ENCODE measurements at places on chromosomes 7 and 10.

GRCh38 chr10:95467162-95467599 lies 94.0 kb downstream of the SORBS1 start:
- DNase-seq, result no peak

GRCh38 chr10:101010329-101010728 lies 10.7 kb downstream of the LZTS2 start:
- no peak for DNase-seq

GRCh38 chr7:94654783-94655125 lies 1.2 kb downstream of the SGCE start:
- DNase-seq, result no peak

- no peak for DNase-seq
Observed at GRCh38 chr10:103581499-103581898, 88.0 kb downstream of the NEURL1 start.

DNA sequence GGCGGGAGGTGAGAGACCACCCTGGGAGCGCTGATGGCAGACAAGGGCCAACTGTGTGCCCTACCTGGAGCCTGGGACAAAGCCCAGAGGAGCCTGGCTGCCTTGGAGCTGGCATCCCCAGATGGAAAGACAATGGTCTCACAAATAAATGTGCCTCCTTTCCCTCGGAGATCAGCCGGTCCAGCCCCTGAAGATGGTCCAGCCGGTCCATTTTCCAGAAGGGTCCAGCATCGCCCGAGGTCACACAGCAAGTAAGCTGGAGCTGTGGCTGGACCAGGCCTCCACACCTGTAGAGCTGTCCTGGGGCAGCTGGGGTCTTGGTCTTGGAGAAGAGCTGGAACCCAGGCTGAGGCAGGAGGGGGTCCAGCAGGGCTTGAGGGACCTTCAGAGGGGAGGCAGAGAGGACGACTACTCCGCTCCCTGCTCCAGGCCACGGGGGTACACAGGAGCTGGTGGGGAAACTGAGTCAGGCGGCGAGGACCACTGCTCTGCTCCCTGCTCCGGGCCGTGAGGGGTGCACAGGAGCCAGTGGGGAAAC lies 3.6 kb downstream of the ELFN1 start:
- DNase-seq, result no peak

DNA sequence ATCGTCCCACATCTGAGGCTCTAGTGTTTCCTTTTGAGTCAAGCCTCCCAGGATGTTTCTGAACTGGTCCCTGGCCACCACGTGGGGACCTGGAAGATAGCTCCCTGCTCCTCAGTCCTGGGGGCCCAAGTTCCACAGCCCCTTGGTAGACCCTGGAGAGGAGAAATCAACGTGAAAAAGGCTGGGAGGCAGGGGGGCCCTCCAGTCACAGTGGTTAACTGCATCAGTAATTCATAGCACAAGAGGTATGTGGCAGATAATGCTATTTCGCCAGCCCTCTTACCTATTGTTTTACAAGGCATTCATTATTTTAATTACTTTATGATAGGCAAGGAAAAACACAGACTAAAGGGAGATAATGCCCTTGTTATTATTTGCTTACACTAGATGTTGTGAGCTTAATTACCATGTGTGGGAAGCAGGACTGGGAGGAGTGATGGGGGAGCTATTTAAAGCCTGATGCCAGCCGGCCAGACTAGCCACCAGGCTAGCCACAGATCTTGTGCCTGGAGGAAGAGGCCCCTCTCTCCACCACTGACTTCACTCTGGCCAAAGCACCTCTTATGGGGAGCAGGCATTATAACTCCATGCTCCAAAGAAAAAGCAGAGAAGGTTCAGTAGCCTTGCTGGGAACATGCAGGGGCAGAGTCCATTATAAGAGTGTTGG lies 230.7 kb downstream of the KCNMA1 start:
- DNase-seq, result no peak

DNA sequence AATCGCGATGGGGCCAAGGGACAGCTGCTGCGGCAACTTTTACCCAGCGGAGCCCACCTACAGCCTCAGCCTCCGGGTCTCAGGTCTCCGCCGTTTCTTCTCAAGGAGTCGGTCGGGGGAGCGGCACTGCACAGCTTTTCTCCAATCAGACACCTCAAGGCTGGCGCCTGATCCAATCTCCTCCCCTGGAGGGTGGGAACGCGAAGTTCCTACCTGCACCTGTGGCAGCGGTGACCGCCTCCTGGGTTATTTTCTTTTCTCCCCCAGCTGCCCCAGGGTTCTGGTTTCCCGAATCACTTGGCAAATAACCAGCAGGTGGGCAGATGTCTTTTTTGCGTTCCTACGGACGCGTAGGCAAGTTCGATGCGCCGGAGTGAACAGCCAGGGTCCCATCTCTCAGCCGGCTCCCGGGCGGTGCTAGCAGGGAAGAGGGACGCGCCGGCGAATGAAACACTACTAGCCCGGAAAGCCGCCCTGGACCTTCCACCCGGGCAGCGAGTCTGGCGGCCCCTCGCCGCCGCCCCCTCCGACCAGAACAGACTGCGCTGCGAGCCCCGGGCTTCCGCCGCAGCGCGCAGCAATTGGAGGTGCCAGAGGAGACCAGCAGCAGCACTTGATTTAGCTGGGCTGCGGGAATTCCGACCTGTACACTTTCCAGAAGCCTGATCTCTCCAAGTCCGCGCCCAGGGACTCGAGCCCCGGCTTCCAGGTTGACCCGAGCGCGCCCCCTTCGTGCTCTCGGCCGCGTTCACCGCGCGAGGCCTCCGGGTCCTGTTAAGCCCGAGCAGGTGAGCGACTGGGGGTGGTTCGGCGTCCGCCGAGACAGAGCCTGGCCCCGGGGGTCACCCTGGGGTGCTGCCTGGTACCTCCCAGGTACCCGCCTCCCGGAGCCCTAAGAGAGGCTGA lies at the start of gene PRR15:
Gene PRR15, plus strand, starts transcription at position 246 of the 906 bp plus-strand sequence. CDS start 2,495 bp downstream, outside the sequence.
- DNase-seq, result no peak

DNA sequence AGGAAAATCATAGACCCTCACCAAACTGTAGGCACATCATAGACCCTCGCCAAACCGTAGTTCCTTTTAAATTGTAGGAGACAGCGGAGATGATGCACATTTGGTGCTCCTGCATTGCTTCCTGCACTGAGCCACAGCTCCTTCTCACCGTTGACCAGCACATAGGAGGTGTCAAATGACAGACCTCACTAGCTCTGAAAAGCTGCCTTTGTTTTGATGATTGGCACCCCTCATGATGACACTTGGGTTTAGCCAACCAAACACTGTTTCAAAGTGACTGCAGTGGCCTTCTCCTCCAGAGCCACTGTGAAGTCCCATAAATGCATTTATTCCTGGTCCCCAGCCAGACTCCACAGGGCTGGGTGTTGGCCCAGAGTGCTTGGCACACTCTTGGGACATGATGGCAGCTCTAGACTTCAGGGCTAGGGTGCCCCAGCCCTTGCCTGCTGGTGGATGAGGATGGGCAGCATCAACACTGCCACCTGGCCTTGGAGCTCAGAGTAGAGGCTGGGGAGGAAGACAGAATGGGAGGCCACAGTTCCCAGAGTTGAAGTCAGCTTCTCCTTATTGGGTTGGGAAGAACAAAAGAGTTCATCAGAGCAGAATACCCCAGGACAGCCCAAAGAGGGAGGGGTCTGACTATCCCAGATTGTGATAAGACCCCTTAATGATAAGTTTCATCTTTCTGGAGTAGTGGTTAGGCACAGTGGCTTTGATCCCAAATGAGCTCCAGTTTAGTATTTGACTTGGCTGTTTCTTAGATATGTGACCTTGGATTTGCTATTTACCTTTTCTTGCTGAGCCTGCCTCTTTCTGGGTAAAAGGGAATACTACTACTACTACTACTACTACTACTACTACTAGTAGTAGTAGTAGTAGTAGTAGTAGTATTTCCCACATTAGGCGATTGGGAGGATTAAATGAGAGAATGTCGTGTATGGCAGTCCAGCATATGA lies 75.3 kb downstream of the MTPN start:
- DNase-seq, result no peak

DNA sequence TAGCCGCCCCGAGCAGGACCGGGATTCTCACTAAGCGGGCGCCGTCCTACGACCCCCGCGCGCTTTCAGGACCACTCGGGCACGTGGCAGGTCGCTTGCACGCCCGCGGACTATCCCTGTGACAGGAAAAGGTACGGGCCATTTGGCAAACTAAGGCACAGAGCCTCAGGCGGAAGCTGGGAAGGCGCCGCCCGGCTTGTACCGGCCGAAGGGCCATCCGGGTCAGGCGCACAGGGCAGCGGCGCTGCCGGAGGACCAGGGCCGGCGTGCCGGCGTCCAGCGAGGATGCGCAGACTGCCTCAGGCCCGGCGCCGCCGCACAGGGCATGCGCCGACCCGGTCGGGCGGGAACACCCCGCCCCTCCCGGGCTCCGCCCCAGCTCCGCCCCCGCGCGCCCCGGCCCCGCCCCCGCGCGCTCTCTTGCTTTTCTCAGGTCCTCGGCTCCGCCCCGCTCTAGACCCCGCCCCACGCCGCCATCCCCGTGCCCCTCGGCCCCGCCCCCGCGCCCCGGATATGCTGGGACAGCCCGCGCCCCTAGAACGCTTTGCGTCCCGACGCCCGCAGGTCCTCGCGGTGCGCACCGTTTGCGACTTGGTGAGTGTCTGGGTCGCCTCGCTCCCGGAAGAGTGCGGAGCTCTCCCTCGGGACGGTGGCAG lies at the start of gene MGMT:
Gene MGMT, plus strand, starts transcription at position 539 of the 656 bp plus-strand sequence.
- peak; percentile 98 for DNase-seq

GRCh38 chr10:90344226-90344625 lies 513.6 kb downstream of the HTR7 start:
- DNase-seq, result no peak

DNA sequence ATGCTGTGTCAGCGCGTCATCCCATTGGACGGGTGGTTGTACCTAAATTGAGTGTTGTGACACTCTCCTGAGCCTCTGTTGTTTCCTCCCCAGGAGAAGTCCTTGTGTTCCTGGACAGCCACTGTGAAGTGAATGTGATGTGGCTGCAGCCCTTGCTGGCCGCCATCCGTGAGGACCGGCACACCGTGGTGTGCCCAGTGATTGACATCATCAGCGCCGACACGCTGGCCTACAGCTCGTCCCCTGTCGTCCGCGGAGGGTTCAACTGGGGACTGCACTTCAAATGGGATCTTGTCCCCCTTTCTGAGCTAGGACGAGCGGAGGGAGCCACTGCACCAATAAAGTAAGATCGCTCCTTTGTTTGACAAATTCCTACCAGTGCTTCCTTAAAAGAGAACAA lies 82.5 kb downstream of the GALNT11 start:
- no peak for DNase-seq

DNA sequence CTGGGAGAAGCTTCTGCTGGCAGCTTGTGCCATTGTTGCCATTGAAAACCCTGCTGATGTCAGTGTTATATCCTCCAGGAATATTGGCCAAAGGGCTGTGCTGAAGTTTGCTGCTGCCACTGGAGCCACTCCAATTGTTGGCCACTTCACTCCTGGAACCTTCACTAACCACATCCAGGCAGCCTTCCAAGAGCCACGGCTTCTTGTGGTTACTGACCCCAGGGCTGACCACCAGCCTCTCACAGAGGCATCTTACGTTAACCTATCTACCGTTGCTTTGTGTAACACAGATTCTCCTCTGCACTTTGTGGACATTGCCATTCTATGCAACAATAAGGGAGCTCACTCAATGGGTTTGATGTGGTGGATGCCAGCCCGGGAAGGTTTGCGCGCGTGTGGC lies 220.7 kb downstream of the ADK start:
- no peak for DNase-seq

DNA sequence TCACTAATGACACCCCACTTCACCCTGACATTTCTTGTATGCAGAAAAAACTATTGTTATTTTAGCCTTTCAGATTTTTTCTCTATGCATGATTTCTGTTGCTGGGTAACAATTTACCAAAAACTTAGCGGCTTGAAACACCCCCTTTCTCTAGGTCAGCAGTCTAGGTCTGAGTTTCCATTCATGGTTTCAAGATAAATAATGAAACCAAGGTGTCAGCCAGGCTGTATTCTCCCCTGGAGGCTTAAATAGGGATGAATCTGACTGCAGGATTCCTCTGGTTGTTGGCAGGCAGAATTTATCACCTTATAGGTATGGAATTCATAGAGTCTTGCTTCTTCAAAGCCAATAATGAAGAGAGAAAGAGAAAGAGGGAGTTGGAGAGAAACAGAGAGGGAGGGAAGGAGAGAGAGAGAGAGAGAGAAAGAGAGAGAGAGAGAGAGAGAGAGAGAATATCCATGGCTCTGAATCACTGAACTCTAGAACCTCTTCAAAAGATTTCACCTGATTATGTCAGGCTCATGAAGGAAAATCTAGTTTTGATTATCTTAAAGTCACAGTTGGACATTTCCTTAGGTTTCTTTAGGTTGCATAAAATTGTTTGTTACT lies 1224.6 kb upstream of the LRRTM3 start:
- no peak for DNase-seq

- DNase-seq, result no peak
Observed at GRCh38 chr10:98307916-98308541, 40.0 kb upstream of the LOXL4 start.

GRCh38 chr7:55187701-55188491 lies 169.1 kb downstream of the EGFR start:
- no peak for DNase-seq

GRCh38 chr10:31822616-31823318 lies 105.9 kb downstream of the ARHGAP12 start:
- no peak for DNase-seq

DNA sequence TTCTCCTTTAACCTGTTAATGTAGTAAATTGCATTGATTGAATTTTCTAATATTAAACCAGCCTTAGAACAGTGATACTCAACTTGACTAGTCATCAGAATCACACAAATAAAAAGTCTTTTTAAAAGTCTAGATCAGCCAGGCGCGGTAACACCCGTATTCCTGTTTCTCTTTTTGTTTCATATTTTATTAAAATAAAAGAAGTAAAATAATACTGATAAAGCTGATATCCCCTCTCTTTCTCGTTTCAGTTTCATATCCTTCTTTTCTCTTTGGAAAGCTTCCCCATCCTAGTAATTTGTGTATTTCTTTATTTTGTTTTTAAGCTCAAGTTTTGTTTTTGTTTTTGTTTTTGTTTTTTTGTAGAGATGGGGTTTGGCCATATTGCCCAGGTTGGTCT lies 9.3 kb downstream of the SMO start:
- no peak for DNase-seq

- peak; percentile 74 for DNase-seq
Observed at GRCh38 chr10:122515588-122516231, 44.8 kb upstream of the DMBT1 start.

DNA sequence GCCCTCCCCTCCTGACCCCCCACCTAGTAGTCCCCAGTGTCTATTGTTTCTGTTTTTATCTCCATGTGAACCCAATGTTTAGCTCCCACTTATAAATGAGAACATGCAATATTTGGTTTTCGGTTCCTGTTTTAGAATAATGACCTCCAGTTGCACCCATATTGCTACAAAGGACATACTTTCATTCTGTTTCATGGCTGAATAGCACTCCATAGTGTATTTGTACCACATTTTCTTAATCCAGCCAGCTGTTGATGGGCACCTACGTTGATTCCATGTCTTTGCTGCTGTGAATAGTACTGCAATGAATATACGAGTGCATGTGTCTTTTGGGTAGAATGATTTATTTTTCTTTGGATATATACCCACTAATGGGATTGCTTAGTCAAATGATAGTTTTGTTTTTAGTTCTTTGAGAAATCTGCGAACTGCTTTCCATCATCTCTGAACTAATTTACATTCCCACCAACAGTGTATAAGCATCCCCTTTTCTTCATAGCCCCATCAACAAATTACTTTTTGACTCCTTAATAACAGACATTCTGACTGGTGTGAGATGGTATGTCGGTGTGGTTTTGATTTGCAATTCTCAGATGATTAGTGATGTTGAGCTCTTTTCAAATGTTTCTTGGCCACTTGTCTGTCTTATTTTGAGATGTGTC lies 128.4 kb upstream of the PHYHIPL start:
- DNase-seq, result no peak

- no peak for DNase-seq
Observed at GRCh38 chr10:45553613-45554012, 119.0 kb downstream of the ZFAND4 start.

- DNase-seq, result no peak
Observed at GRCh38 chr7:69196593-69196992, 401.7 kb upstream of the AUTS2 start.

Data from activated effector memory CD4-positive, alpha-beta T cell treated with Interleukin-2 at 50 U/mL for 16 hours (primary cell).